ENCODE measurements at places on chromosomes 3 and 15.
A peak's percentile ranks its signal among the peaks of the same experiment; 100 is the strongest.

GRCh38 chr15:25514522-25514921 is 75.7 kb upstream of the UBE3A start:
- no peak for DNase-seq

- DNase-seq, result no peak
These were observed 4.1 kb downstream of the ISLR2 start for GRCh38 chr15:74134387-74135027.

DNA sequence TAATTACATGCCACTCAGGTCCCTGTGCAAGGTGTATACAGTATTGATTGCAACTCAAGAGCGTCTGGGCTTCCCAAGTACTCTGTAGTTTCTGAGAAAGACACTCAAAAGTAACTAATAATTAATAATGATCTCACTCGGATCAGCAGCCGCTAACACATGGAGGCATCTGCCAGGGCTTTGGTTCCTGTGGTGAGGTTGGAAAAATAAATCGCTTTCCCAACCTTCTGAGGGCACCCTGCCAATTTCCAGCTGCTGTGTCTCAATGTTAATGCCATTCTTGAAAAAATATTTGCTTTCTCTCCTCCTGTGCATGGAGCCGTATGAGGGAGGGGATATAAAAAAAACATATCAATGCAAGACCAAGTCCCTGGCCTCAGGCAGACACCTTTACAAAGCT is 116.5 kb upstream of the SLC2A2 start:
- no peak for DNase-seq

DNA sequence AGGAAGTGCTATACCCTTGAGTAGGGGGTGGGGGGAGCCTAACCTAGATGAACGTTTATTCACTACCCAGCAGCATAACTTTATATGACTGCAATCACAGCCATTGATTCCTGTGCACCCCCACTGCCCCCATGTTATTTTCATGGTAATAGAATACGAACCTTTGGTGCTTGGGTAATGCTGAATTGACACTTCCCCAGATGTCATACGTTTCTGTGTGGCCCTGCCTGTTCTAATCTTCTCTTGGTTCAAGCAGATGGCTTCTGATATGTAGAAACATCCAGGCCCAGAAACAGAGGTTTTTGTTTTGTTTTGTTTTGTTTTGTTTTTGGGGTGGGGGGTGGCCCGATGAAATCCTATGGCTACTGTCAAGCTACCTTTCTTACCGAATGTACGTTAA is 237.9 kb upstream of the TOPAZ1 start:
- DNase-seq, result no peak

- DNase-seq, result no peak
These were observed 33.5 kb downstream of the PDIA5 start for GRCh38 chr3:123100193-123100776.

DNA sequence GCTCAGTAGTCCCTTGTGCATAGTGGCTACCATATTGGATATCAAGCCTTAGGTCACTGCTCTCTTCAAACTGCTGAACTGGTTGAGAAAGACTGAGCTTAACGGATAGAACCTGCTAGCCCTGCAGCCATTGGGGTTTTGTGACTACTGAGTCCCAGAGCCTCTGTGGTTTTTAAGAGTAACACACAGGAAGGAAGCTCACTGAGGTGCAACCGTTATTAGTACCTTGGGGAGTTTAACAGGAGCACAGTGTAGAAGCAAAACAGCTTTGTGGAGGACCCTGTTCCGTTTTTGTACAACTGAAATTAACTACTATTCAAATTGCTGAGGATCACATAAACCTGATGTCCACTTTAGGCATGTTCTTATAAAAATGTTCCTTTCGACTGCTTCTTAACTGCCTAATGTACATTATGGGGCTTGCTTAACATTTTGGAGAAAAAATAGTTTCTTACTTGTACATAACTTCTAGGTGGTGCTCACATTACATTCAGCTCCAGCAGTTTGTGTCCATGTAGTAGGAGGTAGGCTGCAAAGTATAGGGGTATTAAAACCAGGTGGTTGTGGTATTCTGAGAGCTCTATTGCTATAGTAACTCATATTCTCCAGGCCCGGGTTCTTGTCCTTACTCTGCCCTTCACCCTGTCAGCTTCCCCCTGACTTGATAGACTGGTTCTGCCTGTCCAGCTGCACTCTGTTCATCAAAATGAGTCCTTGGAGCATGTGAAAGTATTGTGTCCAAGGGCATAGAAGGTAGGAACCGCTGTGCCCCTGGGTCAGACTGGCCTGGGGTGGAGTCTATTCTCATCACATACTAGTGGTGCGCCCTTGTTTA is 17.3 kb downstream of the PXK start:
- DNase-seq, result no peak

DNA sequence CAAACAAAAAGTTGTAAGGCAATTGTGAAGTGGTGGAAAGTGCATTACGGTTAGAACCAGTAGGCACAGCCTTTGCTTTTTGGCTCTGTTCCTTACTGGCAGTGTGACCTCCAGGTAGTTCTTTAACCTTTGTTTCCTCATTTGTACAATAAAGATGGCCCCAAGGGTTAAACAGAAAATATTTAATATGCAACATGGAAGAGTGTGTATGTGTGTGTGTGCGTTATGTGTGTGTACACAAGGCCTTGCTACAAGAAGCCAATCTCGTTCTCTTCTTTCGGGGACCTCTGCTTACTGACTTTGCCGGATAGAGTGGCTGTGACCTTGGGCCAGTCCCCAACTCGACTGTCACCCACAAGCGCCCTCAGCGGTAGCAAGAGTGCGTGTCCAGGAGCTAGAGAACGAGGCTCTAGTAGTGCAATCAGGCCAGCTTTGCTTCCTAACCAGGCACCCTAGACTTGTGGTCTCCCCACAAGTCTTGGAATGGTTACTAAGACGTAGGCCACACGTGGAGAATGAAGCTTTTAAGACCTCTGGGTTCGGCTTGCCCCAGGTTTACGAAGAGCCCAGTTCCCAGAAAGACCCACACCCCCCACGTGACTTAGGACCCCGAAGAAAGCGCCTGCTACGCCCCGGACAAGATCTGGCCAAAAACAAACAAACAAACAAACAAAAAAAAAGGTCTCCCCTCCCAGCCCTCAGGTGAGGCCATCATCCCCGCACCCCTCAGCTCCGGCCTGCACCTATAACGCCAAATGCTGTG is 593 bp downstream of the CIAO2A start:
- DNase-seq, result peak; percentile 30

DNA sequence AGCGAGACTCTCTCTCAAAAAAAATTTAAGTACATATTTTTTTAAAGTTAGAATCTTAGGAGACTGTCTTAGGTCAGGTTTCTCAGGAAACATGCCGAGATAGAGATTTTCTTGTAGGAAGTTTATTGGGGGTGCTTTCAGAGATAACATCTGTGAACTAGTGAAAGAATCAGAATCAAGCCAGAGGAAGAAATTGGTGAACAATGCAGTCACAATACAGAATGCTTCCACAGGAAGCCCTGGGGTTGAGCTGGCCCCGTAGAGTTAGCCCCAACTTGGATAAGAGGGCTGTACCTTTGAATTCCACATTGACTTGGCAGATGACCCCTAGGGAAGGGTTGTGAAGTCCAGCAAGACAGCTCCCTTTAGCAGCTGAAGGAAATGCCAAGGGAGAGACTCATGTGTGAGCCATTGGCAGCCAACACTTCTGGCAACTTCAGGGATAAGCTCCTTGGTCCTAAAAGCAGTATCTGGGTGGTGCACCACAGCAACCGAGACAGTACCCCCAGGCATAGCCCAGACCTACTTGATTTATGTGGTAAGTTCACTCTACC is 7.1 kb upstream of the PLCB2 start:
- no peak for DNase-seq

- DNase-seq, result no peak
These were observed 36.6 kb upstream of the STT3B start for GRCh38 chr3:31495971-31496665.

DNA sequence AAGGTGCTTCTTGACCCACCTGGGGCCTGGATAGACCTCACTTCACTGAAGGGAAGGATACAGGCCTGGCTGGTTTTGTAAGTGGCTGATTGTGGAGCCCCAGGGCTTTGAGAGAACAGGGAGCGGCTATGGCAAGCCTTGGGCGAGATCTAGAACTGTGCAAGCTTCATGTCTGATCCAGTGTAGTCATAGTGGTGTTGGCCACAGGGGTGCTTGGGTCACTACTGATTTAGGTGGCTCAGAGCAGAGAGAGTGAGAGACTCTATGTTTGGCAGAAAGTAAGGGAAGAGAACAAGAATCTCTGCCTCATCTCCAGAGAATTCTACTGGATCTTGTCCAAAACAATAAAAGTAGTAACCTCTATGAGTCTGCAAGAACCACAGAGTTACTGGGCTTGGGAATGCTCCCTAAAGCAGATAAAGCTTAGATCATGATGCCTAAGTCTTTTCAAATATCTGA is 394.2 kb upstream of the EPHA3 start:
- no peak for DNase-seq

DNA sequence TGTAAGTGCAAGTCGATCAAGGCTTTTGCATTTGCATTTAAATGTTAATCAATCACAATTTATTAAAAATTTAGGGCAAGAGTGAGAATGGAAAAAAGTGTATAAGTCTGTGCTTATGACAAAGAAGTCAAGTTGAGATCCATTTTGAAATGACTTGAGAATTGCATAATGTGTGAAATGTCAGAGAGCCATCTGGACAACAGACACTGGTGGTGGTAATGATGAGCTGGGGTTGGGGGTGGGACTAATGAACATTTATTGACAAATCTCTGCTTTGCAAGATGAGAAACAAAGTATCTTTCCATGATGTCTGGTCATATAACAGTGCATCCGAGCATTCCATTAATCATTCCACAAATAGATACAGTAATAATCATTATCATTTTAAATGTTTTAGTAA is 89.4 kb upstream of the ZBTB20 start:
- DNase-seq, result no peak

DNA sequence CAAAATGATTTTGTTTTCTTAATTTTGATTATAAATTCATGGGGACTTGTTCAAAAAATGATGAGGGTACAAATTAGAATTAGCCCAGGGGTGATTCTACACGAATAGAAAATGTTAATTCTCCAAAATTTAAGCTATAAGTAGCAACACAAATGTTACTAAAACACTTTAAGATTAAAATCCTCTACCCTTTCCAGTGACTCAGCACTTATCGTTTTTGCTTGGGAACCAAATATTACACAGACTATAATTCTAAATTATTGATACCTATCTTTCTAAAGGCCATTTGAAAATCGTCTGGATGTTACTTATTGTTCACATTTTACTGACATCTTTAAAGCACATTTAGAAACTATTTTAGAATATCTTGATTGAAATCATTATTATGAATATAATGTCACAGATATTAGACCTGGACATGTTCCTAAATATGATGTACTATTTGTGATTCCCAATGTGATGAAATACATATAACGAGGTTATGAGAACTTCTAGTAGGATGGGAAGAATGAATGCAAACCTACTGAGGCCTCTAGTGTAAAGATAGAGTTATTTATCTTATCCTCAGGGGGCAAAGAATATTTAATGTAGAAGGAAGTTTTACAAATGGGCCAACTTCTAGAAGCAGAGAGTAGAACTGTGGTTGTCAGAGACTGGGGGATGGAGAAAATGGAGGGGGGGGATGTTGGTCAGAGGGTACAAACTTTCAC is 132.0 kb upstream of the TP63 start:
- DNase-seq, result no peak

- DNase-seq, result no peak
These were observed 50.7 kb downstream of the FAM43A start for GRCh38 chr3:194736277-194736895.

DNA sequence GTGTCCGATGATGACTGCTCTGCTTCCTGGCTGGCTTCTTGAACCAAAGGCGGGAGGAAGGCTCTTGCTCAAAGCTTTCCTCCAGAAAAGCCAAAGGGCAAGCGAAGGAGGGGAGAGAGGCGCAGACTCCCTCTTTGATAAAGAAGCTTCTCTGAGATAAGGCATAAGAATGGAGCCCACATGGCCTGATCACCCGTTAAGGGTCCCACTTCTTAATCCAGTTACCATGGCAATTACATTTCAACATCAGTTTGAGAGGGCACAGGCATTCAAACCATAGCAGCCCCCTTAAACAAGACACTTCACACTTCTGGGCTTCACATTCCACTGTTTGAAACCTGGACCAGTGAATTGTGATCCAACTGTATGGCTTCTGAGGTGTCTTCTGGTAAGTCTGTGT is 8.0 kb downstream of the ABHD17C start:
- no peak for DNase-seq

GRCh38 chr3:23567917-23568316 is 237.8 kb upstream of the UBE2E1 start:
- DNase-seq, result no peak

DNA sequence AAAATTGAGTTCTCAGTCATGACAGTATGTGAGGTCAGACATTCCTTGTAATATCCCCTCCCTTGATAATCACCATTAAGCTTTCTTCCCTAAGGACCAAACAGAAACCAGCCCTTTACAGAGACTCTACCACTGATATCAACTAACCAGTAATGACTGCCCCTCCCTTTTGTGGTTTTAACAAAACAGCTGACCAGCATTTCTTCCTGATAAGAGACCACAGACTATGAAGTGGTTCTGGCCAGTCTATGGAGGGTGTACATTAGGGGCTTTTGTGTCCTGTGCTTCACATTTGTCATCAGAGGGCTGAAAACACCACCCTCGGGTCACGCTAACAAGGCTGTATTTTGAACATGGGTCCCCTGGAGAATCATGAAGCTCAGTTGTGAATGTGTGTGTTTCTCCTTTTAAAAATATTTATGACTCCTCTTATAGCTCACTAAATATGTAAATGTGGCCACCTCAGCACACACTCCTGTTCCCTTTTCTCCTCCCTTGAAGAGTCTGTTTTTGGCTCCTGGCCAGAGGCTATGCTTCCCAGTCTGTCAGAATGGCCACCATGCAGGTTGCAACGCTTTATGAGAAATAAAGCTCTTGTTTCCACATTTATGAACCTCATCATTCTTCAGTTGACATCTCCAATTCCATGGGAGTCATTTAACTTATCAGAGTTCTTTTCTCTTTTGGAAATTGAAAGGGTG is 239.3 kb downstream of the CPNE4 start:
- no peak for DNase-seq

- no peak for DNase-seq
These were observed 60.0 kb downstream of the AAGAB start for GRCh38 chr15:67194171-67195114.

GRCh38 chr15:93093765-93094164 is 4.8 kb upstream of the RGMA start:
- no peak for DNase-seq

DNA sequence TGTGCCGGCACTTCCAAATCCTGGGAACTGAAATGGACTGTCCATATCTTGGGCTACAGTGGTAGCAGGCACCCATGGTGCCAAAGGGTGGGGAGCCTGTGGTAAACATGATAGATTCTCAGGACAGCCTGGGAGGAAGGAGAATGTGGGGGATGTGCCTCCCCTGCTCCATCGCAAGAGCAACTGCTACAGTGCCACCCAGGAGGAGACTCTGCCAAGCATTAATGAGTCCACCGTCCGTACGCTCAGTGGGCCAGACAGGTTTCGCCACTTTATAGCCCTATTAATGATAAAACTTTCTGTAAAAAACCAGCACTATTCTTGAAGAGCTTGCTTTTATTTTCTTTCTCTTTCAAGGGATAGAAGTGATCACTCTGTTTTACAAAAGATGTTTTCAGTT is 75.2 kb downstream of the FMN1 start:
- no peak for DNase-seq

Data from NCI-H1694 treated with DMSO at 0.1 percent for 48 hours (cell line).